ENCODE measurements at places on chromosomes 6 and 20.

- no peak for DNase-seq
Measured at GRCh38 chr20:31962761-31963160, 5.2 kb upstream of the XKR7 start.

DNA sequence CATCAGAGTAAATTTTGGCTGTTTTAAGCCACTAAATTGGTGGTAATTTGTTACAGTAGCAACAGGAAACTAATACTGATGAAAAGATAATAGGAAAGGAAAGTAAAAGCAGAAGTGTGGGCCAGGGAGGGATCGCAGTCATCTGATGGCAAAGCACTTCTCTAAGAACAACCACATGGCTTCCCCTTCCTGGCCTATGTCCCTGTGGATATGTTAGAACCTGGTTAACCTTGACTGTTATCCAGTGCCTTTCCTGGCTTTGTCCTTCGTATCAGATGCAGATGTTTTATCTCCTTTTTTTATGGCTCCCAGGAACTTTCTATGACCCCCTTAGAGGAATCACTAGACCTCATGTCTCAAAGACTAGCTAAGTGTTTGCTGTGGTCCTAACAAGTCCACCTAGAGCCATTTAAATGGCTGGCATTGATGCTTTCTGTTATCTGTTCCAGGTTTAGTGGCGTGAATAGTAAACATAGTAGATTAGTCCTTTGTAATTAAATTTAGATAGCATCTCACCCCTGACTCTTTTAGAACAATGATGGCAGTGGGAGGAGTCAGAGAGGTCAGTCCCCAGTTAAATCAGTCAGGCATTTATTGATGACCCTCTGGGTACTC lies 79.2 kb upstream of the PHACTR2 start:
- DNase-seq = no peak

- peak; percentile 5 for DNase-seq
Measured at GRCh38 chr20:60138256-60139220, 180.3 kb downstream of the CDH26 start.

GRCh38 chr20:62284448-62284847 lies 18.3 kb upstream of the ADRM1 start:
- DNase-seq = no peak

GRCh38 chr20:47862574-47863240 lies 77.4 kb upstream of the SULF2 start:
- no peak for DNase-seq

- no peak for DNase-seq
Measured at GRCh38 chr6:15299430-15300131, 53.7 kb downstream of the JARID2 start.

- no peak for DNase-seq
Measured at GRCh38 chr6:137349856-137350830, 131.0 kb upstream of the IFNGR1 start.

GRCh38 chr6:146582857-146583256 lies 15.9 kb upstream of the ADGB start:
- peak; percentile 1 for DNase-seq

DNA sequence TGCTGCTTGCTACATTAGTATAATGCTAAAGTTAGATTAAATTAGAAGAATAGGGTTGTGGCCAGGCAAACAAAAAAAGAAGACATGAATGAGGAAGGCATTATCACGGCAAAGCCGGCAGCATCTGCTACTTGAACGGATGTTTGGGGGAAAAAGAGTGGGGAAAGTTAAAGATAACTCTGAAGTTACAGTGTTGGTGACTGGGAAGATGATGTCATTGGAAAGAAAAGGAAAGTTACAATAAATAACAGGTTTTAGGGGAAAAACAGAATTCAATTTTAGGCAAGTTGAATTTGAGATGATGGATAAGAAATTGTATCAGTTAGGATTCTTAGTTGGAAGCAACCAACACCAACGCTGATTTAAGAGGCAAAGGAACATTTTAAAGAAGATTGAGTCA lies 74.2 kb upstream of the NRN1 start:
- DNase-seq = no peak

DNA sequence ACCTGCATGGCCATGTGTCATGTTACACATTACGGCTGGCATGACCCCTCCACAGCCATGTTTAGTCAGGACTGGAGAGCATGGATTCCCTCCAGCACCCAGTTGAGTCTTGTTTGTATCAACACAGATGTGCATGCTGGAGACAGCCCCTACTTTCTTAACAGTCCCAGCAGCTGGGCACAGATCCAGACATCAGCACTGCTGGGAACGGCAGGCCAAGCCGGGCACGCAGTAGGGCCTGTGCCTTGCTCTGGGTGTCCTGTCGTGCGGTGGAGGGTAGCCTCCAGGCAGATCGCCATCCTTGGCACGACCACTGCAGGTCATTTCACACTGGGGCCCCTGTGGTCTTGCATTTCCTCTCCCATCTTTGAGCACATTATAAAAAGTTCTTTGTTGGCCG lies 381.4 kb downstream of the SMOC2 start:
- DNase-seq = no peak

DNA sequence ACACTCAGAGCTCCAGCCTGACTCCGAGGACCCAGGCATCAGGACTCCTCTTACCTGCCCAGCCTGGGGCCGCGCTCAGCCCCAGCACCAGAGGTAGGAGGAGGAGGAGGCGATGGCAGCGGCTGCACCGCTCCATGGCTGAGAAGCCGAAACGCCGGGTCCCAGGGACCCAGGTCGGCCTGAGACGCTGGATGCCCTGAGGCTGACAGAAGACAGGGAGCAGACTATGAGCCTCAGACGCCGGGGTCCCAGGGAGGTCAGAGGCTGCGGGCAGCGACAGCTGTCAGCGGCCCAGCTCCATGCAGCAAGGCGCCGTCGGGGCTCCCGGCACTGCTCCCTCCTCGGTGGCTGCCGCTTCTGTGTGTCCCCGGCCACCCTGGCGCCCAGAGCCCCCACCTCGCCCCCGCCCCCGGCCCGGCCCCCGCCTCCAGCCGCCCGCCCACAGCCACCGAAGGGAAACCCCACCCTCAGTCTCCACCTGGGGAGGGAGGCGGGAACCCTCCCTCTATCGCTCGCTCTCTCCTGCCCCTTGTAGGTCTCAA lies at the start of gene COL11A2:
Gene COL11A2 (minus strand): TSS at position 363 of the 542 bp plus-strand sequence. CDS start 227 bp downstream, at position 136.
- DNase-seq = no peak

- DNase-seq = peak; percentile 41
Measured at GRCh38 chr6:117829594-117830319, 77.3 kb upstream of the SLC35F1 start.

DNA sequence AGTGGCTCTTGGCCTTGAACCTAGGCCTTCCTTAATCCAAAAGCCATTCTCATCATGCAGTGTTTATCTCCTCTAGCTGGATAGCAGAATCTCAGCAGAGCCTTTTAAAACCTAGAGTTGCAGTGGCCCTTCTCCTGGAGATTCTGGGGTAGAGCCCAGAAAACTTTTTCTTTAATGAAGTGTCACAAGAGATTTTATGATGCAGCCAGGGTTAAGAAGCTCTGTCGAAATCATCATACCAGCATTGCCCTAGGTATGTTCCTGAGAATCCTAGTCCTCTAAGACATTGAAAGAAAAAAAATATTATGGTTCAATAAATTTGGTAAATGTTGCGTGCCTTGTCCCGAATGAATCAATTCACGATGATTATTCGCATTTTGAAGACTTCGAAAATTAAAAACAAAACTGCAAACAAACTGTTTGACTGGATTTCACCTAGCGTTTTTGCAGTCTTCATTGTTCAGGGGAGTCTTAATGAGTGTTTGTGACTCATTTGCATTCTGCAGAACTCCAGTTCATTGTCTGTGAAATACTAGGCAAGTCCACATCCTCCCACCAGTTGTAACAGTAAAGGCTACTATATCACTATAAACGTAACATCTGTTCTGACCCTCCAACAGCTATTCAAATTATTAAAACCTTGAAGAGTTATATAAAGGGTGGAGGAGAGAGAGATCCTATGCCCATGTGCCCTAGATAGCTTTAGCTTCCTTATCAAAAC lies 198.6 kb downstream of the UST start:
- DNase-seq = no peak

DNA sequence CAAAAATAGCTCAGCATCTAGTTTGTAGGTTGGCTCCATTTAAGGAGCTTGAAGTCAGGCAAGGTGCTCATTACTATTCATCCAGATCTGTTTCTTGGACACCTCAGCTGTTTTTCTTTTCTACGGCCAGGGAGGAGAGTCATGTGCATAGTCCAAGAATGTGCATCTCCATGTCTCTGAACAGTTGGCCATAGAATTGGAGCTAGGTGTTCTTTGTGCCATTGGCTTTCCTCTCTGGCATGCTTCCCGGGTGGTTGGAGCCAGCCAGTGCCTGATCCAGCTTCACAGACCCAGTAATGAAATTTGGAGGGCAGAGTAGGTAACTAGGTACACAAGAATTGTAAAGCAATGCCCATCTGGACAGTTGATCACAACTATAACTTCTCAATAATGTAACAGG lies 21.6 kb downstream of the EYA4 start:
- DNase-seq = no peak

- no peak for DNase-seq
Measured at GRCh38 chr6:138896104-138896756, 91.8 kb downstream of the REPS1 start.

GRCh38 chr6:44859901-44860410 lies 468.2 kb upstream of the RUNX2 start:
- DNase-seq = no peak

GRCh38 chr20:36862857-36863668 lies 12.9 kb upstream of the TLDC2 start:
- no peak for DNase-seq

DNA sequence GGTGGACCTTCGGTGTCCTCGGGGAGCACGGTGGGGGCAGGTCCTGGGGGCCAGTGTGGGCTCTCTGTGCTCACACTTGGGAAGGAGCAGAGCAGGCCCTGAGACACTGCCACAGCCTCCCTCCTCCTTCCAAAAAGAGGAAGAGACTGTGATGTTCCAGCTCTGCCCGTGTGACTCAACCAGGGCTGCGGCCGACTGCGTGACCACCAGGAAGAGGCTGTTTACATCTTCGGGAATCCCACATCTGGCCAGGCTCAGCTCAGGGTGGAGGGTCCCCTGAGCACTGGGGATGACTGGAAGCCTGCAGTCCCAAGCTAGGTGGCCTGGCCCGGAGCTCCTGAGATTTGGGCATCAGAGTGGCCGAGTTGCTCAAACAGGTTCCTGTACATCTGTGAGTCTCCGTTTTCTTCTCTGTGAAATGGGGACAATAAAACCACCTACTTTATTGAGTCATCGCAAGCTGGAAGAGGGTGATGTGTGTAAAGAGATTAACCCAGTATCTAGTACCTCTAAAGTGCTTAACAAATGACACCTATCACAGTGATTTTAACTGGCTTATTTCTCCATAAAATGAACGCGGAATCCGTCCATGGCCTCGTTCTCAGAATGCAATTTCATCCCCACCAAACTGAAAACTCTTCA lies 242.1 kb downstream of the DLL1 start:
- DNase-seq = no peak

GRCh38 chr20:50645253-50646068 lies 45.9 kb downstream of the RIPOR3 start:
- DNase-seq = peak; percentile 90

- no peak for DNase-seq
Measured at GRCh38 chr6:39313526-39314272, 520 bp downstream of the KCNK17 start.

GRCh38 chr6:135358251-135358821 lies 139.2 kb downstream of the AHI1 start:
- peak; percentile 78 for DNase-seq

DNA sequence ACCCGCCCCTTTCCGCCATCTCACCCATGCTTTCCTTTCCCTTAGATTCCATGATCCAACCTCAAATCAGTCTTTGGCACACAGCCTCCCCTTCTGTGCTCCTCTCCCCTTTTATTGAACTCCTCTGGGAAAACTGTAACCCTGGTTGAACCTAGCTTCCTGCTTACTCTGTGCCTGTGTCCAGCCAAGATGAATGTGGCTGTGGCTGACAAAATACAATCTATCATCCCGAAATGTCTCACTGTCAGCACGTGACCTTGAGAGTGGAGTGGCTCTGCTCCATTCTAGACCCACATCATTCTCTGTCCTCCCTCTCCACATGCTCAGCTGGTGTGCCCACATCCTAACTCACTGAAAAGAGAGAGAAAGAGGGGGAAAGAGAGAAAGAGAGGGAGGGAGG lies 11.0 kb downstream of the NCR2 start:
- no peak for DNase-seq

DNA sequence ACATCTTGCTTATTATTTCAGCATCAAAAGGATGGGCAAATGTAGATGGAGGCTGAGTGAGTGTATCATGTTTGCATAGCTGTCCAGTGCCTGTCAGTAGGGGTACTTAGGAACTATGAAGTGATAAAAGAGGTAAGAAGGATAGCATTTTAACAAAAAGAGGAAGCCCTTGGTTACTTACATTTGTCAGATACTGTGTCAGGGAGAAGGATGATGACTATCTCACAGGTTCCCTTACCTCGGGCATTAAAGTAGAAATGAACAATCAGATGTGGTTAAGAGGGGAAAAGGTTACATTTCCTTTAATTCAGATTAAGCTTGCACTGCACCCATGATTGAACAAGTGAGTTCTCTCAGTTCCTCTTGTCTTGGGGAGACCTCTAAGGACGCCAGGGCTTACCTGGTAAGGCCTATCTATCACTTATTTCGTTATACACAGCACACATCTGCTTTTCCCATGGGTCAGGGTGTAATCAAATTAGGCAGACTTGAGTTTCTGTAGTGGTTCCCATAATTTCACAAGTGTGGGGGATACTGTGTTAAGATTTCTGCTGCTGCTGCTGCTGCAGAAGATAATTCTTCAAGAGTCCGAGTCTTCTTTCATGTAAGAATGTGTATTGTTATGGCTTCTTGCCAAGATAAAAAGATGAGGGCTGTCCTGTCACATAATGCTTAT lies 4.5 kb downstream of the FOXO3 start:
- no peak for DNase-seq

- DNase-seq = no peak
Measured at GRCh38 chr6:129653746-129654145, 56.2 kb downstream of the ARHGAP18 start.

- DNase-seq = no peak
Measured at GRCh38 chr6:100228834-100229441, 234.9 kb upstream of the MCHR2 start.

DNA sequence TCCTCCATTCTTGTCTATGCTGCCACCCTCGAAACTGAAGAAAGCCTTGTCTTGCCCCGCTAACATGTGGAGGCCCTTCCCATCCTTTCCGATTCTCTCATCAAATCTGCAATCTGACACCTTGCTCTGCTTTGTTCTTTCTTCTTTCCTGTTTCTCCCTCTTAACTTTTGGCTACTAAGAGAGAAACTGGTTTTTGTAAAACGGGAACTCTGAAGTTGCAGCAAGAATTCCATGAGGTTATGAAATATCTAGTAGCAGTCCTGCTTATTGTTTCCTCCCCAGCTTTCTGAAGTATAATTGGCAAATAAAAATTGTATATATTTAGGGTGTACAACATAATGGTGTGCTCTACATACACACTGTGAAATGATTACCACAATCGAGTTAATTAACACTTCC lies 80.2 kb downstream of the MAP7 start:
- no peak for DNase-seq

DNA sequence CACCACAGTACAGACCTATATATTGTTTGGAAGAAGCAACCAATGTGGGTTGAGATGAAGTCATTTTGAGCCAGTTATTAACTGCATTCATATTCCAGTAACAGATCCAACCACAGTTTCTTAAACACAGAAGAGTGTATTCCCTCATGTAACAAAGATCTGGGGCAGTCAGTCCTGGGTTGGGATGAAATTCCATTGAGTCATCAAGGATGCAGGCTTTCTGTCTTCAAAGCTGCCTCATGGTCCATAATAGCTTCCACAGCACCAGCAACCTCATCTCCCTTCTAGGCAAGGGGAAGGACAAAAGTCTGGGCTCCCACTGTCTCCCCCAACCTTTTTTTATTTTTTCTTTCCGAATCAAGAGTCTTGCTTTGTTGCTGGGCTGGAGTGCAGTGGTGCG lies 2.9 kb upstream of the SOD2 start:
- no peak for DNase-seq

- no peak for DNase-seq
Measured at GRCh38 chr6:32397252-32397920, 9.6 kb downstream of the BTNL2 start.

Data from astrocyte of the cerebellum (primary cell).